ENCODE measurements at places on chromosomes 16 and 17. TPM values are rescaled to one million over a fixed set of nuclear protein-coding genes. Genes with fewer than 3 reads are reported as not detected.
A peak's percentile ranks its signal among the peaks of the same experiment; 100 is the strongest.

Gene NPIPA3
- not detected for total RNA-seq

GRCh38 chr17:44826123-44826790 is 3.8 kb downstream of the GJC1 start:
- no peak for DNase-seq

DNA sequence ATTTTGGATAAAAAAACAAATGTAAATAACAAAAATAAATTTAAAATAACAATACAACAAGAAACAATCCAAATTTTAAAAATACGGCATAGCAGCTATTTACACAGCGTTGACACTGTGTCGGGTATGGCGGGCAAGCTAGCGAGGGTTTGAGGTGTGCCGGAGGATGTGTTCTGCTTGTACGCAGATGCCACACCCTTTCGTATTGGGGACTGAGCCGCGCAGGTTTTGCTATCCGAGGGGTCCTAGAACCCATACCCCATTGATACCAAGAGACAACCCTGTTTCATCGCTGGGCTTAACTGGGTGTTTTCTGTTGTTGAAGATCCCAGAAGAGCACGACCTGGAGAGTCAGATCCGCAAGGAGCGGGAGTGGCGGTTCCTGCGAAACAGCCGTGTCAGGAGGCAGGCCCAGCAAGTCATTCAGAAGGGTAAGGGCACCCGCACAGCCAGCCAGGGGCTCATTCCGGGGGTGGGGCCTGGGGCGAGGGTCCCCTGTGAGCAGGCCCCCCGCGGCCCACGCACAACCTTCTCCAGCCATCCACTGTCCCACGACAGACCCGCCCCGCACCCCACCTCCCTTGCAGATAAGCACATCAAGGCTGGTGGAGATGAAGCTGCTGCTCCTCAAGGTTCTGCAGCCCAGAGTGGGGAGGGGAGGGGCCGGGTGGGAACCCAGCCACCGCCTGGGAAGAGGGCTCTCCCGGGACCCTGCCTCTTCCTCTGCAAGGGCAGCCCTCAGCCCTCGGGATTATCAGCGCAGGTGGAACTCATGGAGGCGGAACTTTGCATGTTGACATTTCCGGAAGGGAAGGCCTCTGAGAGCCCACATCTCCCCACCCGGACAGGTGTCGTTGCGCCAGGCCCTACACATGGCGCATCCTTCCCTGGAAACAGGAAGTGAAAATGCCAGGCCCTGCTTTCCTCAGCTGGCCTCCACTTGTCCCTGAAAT is 51.2 kb upstream of the CHMP6 start:
- peak; percentile 68 for DNase-seq

DNA sequence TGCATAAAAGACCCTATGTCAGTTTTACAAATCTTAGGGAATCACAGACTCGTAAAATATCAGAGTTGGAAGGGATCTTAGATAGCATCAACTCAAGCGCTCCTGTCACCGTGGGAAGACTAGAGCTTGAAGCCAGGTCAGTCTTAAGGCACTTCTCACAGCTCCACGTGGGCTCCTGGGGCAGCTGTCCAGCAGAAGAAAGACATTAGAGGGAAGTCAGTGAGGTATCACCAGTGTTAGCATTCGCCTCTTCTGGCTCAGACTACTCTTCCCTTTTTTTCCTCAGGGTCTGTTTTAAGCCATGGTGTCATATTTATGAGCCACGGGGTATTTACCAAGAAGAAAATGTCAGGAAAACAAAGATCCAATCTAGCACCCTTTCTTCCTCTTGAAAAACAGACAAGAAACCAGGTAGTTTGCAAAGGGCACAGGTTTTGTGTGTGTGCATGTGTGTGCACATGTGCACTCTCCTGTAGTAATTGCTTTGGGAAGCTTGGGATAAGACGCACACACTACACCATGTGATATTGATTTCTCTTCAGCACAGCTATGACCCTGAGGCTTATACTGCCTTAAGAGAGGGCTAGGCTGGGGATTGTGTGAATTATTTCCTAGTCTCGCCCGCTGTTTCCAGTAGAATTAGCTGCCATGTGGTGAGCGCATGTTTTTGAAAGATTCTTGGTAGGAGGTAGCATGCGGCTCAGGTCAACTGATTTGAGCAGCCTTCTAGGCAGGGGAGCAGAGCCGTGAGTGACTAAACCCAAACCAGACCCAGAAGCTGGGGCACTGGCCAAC is 61.0 kb upstream of the ELAC2 start:
- no peak for DNase-seq

DNA sequence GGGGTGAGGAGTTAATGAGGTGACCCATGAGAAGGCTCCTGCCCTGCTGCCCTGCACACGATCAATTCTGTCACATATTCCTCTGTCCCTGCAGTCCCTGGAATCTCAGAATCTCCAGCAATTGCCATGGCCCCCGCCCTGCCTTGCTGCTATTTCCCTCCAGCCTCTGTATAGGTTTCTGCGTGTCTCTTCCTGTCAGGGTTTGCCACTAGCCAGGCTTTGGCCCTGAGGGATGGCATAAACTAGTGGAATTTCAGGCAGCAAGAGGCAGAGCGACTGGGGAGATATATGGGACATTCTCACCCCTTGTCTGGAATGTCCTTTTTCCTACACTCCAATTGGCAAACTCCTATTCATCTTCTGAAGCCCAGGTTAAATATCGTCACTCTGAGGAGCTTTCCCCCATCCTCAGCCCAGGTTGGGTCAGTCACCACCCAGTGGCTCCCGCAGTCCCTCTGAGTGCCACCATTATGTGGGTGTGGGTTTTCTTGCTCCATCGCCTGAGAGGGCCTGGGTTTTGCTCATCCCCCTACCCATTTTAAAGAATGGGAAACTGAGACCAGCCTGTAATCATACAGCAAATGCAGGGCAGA is 15.5 kb upstream of the NATD1 start:
- no peak for DNase-seq

GRCh38 chr17:68306819-68307218 is 15.5 kb downstream of the ARSG start:
- DNase-seq, result no peak

- no peak for DNase-seq
Measured at GRCh38 chr16:11565665-11566064, 21.1 kb downstream of the LITAF start.

DNA sequence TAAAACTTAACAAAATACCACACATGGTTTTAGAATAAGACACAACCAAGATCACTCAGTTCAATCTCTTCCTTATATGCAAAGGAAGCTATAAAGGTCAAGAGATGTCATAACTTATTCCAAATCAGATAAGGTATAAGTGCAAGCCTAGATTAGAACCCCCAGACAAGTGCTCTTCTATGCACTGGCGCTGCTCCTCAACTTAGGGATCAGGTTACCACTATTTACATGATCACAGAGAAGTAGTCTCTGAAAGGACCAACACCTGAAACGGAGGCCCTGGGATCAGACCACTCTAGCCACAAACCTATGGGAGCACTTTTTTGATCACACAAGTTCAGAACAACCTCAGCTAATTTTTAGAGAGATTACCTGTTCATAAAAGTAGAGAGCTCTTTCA is 16.6 kb downstream of the COPS3 start:
- DNase-seq, result no peak

Gene APOBR
- not detected for total RNA-seq
